ENCODE measurements at places on chromosomes 2 and 18. TPM values are rescaled to one million over a fixed set of nuclear protein-coding genes. Genes with fewer than 3 reads are reported as not detected.

CD226 gene
- 0.04 TPM for polyA plus RNA-seq

SERPINB13 gene
- not detected for polyA plus RNA-seq

TNFAIP6 gene
- 16.6 TPM for polyA plus RNA-seq

SNTG2 gene
- 0.06 TPM for polyA plus RNA-seq

DNA sequence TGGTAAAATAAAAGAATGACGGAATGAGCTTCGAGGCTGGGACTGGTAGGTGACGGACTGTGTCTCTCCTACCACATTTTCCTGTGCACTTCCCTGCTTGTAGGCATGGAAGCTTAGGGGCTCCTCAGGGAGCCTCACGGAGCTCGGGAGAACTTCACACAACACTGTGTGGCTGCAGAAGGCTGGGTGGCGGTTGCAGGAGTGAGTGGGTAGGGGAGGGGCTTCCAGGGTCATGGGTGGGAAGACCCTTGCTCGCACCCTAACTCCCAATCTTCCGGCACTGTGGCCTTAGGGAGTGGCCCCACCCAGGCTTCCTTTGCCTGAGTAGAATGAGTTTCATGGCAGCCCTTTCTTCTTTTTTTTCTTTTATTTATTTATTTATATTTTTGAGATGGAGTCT is 128.6 kb downstream of the INHBB start:
- DNase-seq: no peak
